ENCODE measurements at places on chromosomes 11 and 22.

DNA sequence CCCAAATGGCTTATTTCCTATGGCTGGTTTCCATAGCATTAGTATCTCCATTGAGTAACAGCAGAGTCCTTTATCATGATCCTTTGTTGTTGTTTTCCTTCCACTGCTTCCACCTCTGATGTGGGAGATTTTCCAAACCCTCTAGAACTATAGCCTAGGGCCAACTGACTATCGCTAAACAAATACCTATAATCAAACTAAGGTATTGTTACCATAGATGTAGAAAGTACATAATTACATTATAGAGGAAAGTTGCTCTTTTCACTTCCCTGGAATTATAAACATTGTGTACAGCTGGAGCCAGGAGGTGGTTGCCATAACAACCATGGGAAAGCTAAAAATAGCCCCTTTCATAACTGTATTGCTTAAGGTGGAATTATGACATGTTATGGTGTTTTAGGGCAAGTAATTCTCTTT is 47.0 kb upstream of the ALKBH3 start:
- DNase-seq: no peak

- no peak for DNase-seq
Observed at GRCh38 chr11:36126678-36127077, 162.5 kb downstream of the COMMD9 start.

DNA sequence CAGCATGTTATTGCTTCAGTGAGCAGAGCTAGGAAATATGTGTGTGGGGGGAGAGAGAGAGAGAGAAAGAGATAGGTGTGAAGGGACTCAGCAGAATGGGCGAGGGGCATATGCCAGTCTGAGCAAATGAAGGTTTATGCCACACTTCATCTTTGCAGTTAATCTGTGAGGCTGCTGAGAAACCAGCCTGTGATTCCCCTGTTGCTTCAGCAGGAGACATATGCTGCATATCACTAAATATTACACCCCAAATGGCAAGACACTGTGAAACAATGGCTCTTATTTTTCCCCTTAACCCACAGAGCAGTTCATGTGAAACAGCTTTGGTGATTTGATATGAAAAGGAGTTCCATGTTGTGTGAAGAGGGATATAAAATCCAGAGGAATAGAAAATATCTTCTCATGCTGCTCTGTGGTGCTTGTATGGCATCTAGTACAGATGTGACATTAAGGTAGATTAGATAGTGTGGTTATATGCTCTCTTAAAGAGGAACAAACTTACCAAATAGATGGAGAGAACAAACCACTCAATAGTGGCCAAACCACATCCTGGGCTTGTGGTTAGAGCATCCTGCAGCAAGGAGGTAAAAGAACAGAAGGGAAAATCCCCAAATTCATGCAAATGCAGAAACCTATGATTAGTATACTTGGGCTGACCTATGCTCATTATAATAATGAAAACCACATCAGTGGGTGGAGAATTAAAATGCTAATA is 864.2 kb downstream of the FAM181B start:
- peak; percentile 92 for DNase-seq

- no peak for DNase-seq
Observed at GRCh38 chr22:29479417-29480261, at the start of gene NEFH. Gene NEFH, plus strand, starts transcription at chr22:29480218. Its CDS starts 45 bp downstream, at chr22:29480263.

DNA sequence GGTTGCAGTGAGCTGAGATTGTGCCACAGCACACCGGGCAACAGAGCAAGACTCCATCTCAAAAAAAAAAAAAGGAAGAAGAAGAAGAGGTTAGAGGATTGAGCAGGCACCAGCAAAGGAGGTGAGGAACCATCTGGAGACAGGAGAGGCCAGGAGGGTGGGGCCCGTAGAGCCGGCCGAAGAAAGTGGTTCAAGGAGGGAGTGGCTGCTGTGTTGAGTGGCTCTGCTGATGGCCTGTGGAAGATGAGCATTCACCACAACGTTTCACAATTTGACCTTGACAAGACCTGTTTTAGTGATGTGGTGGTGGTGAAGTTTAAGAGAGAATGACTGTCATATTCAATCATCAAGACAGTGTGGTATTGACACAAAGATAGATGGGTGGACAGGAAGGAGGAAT is 6.8 kb upstream of the CTSD start:
- DNase-seq: no peak
